GM23338 (cell line): ENCODE measurements at places on chromosomes 7 and 10. TPM values are rescaled to one million over a fixed set of nuclear protein-coding genes. Genes with fewer than 3 reads are reported as not detected.

Gene TNS3
- total RNA-seq = 20.6 and 28.7 TPM in 2 replicates

Gene NPY4R2
- not detected in 2 replicates for total RNA-seq

DNA sequence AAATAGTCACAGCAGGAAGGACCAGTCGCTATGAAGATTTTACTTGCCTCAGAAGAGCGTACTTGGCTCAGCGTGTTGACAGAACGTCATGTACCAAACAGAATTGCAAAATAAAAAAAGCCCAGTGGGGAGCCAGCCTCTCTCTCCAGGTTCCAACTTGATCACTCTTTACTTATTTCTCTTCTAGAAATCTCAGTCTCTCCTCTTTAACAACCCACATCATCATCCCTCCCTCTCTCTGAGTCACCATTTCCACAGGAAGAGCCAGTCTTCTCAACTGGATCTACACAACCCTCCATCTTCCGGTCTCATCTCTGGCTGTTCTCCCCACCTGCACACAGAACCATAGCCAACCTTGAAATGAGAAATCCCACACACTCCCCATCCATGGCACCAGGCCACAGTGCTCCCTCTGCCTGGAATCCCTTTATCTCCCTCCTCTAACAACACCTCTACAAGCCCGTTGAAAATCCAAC lies 718.3 kb downstream of the GRID1 start:
- no peak for DNase-seq

Gene TFEC
- 0.04 TPM in 1 of 2 replicates, not detected in the other for total RNA-seq

DNA sequence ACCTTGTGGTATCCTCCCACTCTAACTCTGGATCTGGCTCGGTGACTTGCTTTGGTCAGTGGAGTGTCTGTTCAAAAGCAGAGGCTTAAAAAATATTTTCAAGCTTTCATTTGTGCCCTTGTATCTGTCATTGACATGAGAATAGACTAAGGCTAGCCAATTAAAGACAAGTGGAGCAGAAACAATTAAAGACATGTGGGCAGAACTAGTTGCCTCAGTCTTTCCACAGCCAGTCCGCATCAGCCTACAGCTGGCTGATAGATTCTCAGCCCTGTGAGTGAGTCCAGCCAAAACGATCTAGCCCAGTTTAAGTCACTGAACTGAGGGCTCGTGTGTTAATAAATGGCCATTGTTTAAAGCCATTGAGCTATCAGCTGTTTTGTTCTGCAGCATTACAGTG lies 185.2 kb upstream of the DGKB start:
- DNase-seq = no peak

GRCh38 chr7:35263396-35263795 lies 9.5 kb upstream of the TBX20 start:
- no peak for DNase-seq

DNA sequence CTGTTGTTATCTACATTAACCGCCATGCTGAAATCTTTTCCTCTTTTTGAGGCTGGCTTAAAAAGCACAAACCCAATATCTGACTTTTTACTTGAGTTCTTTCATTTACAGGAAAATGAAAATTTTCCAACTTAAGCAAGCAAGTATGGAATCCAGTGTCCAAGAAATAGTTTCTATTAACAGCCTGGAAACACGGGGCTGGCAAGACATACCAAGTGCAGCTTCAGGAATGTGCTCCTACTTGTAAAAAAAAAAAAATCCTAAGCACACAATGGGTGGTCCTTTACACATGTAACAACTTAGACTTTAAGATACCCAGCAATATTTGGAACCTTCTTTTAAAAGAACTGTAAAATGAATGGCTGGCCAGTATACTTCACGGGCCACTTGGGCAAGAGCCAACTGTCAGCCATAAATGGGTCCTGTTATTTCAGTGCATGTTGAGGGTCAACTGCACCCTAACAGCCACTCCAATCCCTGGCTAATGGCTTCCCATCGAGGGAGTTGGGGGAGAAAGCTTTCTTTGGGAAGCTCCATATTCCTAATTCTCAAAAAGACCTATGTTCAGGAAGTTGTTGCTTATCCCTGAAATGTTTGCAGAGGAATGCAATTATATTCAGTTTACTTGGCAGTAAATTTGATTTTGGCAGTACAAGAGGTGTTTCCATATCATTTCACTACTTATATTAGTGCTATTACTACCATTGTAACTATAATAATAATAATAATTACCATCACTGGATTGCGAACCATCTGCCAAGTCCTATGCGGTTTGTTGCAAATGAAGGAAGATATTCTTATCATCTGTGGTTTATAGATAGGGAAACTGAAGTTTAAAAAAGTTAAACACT lies 236.4 kb upstream of the TMEM72 start:
- DNase-seq = no peak

GRCh38 chr7:102186306-102186705 lies 100.4 kb upstream of the SH2B2 start:
- no peak for DNase-seq

DNA sequence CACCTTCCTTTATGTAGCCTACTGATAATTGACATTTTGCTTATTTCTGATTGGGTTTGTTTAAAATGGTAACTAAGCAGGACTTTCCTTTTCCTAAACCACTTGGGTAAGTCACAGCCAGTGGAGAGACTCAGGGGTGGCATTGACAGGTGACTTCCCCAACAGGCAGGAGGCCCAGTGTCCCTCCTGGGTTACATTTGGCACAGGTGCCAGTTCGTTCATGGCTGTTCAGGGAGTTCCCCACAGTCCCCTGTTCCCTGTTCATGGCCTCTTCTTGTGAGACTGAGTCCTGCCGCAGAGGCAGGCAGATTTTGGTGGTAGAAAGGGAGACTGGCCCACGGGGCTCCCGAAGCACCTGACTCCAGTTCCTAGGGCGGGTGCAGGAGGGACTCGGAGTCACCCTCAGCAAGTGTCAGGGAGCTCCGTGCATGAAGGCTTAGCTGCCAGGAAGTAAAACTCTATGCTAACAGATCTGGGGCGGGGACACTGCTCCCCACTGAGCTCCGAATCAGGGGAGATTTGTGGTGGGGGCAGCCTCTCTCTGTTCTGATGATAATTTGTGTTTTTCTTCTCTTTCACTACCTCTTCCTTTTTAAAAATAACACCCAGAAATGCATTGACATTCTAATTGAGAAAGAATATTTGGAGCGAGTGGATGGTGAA lies 84.1 kb downstream of the EZH2 start:
- DNase-seq = peak; percentile 65
